ENCODE measurements at places on chromosomes 2 and 18.

DNA sequence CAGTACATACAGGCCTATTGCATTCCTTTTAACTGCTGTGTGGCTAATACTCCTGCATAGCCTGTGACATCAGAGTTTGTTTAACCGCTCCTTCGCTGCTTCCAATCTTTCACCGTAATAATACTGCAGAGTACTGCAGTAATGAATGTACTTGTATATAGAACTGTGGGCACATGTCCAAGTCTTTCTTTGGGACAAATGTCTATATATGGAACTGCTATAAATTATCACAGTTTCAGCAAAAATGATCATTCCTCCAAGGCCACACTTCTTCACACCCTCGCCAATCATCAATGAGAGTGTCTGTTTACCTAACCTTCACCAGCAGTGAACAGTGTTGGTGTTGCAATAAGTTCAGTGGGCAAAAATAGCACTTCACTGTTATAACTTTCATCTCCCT is 230.4 kb downstream of the SP3 start:
- DNase-seq: no peak

GRCh38 chr18:74856928-74857327 is 259.3 kb downstream of the ZNF407 start:
- DNase-seq: no peak

- DNase-seq: no peak
These were observed 8.0 kb downstream of the RAMP1 start for GRCh38 chr2:237867465-237867864.

DNA sequence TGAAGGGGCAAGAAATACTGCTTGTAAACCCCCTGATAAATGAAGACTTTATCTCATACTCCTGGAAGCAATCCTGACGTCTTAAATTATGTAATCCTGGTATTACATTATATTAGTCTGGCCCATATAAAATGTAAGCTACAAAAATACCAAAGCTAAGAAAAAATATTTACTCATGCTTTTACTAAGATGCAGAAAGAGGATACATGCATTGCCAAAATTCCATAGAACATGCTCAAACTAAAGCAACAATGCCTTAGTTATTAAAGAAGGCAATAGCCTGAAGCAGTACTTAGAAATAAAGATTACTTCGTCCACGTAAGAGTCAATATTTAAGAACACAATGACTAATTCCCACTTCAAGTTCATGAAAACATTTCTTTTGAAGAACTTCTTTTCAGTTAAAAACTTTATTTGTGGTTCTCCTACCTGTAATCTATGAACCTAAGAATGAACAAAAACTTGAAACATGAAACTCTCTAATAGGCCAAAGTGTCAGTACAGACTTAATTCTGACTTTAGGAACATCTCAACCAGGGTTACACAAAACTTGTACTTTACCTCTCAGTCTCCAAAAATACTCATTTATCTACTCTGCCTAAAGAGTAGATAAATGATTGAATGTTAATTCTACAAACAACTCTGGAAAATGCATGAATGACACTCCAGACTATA is 117.3 kb downstream of the THADA start:
- no peak for DNase-seq

- no peak for DNase-seq
These were observed 82.1 kb upstream of the TANK start for GRCh38 chr2:161078211-161078539.

- no peak for DNase-seq
These were observed 54.5 kb upstream of the NEMP2 start for GRCh38 chr2:190589008-190589407.

DNA sequence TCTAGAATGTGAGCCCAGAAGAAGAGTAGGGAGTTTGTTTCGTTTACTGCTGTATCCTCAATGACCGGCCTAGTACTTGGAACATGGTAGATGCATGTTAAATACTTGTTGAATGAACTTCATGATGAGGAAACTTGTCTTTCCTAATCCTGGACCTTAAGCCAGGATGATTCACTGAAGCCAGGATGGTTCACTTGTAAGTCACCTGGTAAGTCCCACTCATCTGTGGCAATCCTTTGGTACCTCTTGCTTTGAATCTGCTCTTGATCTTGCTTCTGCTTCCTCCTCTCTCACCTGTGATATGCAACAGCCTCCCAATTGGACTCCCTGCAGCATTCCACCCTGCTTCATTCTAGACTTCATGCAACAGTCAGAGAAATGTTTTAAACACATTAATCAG is 43.6 kb downstream of the QPCT start:
- no peak for DNase-seq

GRCh38 chr2:32108111-32108510 is 44.8 kb downstream of the SPAST start:
- DNase-seq: no peak

DNA sequence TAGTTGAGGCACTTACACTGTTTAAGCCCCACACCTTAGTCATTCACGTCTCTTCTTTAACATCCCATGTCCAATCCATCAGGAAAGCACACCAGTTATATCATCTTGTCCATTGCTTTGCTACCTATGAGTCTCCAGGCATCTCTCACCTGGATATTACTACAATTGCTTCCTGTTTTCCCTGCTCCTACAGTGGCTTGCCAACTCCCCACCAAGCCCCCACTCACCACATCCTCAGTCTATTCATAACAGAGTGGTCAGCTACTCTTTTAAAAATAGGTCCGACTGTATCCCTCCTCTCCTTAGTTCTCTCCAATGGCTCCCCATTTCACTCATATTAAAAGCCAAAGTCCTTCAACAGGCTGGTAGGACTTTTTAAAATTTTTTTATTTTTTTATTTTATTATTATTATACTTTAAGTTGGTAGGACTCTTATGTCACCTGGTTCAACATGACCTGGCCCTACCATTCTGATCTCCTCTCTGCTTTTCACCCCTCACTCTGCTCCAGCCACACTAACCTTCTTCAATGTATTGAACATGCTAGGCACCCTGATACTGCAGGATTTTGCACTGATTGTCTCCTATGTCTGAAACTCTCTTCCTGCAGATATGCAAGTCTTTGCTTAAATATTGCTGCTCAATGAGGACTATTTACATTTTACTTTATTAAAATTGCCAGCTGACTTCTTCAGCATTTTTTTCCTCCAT is 253.2 kb downstream of the CYRIA start:
- no peak for DNase-seq

DNA sequence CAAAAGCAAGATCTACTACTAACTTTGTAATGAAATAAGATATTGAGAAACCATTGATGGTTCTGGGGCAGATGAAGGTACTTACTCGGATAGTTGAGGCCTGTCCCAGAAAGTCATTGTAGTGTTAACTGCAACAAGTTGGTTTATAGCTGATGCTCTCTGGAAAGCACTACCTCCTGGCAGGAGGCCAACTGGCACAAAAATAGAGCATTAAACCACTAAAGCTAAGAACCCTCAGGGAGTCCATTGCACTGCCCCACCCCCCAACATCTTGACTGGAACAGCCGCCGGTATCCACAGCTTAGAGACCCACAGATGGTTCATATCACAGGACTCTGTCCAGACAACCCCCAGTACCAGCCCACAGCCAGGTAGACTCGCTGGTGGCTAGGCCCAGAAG is 552.5 kb upstream of the CRIM1 start:
- DNase-seq: no peak

DNA sequence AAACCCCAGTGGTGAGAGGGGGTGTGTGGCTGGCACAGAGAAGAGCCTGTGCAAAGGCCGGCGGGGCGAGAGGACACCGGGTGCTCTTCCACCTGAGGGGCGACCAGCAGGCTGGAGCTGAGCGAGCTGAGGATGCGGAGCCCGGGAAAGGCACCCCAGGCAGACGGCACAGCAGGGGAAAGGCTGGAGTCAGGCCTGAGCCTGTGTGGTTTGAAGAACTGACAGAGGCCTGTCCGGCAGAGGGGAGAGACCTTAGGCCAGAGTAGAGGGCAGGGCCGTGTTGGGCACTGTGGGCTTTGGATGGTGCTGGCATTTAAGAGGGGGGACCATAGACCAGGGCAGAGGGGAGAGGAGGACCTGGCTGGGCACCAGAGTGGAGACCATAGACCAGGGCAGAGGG is 149.8 kb downstream of the RTP5 start:
- no peak for DNase-seq
